ENCODE measurements at places on chromosomes 2 and 18.

GRCh38 chr18:7927119-7927518 lies 360.0 kb downstream of the PTPRM start:
- no peaks in the 10 kb centered on the region for H3K27me3 ChIP-seq
- H3K27ac ChIP-seq = no peak overlapping the region
- no peaks in the 10 kb centered on the region for H3K4me1 ChIP-seq

GRCh38 chr2:24824966-24825882 lies 32.0 kb downstream of the CENPO start:
- peaks cover 21% of the 10 kb centered on the region for H3K4me1 ChIP-seq
- H3K36me3 ChIP-seq = peaks cover 13% of the 10 kb centered on the region
- no peaks in the 10 kb centered on the region for H3K27me3 ChIP-seq
- H3K27ac ChIP-seq = peak overlapping the region; percentile 85

- H3K27me3 ChIP-seq = no peaks in the 10 kb centered on the region
- no peak overlapping the region for H3K27ac ChIP-seq
- DNase-seq = no peak
- H3K4me1 ChIP-seq = no peaks in the 10 kb centered on the region
Observed at GRCh38 chr2:125961739-125962138, 694.2 kb upstream of the GYPC start.

- no peak overlapping the region for H3K4me3 ChIP-seq
- H3K4me1 ChIP-seq = peaks cover 3% of the 10 kb centered on the region
- peaks cover 70% of the 10 kb centered on the region for H3K27me3 ChIP-seq
- no peak for DNase-seq
- H3K36me3 ChIP-seq = no peaks in the 10 kb centered on the region
- no peak overlapping the region for H3K27ac ChIP-seq
Observed at GRCh38 chr2:26957534-26957933, 12.9 kb upstream of the MAPRE3 start.

GRCh38 chr2:23092831-23093230 lies 292.1 kb upstream of the KLHL29 start:
- H3K36me3 ChIP-seq = no peaks in the 10 kb centered on the region
- H3K27me3 ChIP-seq = no peaks in the 10 kb centered on the region
- H3K4me3 ChIP-seq = no peak overlapping the region

- peaks cover 53% of the 10 kb centered on the region for H3K27me3 ChIP-seq
- H3K4me3 ChIP-seq = no peak overlapping the region
- H3K36me3 ChIP-seq = no peaks in the 10 kb centered on the region
- no peak overlapping the region for H3K27ac ChIP-seq
Observed at GRCh38 chr2:30942419-30942818, 135.2 kb upstream of the CAPN13 start.

DNA sequence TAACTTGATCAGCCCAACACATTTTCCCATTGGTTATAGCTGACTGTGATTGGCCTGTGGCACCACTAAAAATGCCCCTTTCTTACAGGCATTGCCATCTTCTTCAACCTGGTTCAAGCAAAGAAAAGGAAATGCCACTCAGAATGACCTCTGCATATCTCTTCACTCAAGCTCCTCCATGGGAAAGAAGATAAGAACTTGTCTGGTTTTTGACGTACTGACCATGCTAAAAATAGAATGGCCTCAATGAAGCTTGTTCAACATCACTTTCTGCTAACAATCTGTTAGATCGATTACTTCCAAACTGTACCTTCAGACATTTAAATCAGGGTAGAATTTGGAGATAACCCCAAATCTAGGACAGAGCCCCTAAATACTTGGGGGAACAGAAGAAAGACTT lies 109.5 kb downstream of the CABYR start:
- H3K27me3 ChIP-seq = peaks cover 24% of the 10 kb centered on the region
- no peak overlapping the region for H3K4me3 ChIP-seq
- no peak overlapping the region for H3K27ac ChIP-seq
- no peaks in the 10 kb centered on the region for H3K4me1 ChIP-seq

- no peak for DNase-seq
- no peak overlapping the region for H3K27ac ChIP-seq
- H3K27me3 ChIP-seq = no peaks in the 10 kb centered on the region
- H3K36me3 ChIP-seq = peaks cover 3% of the 10 kb centered on the region
Observed at GRCh38 chr2:212940816-212941215, 210.6 kb downstream of the IKZF2 start.
